Stomach (tissue), 19 donors: ENCODE measurements at places on chromosomes 12 and 14. TPM values are rescaled to one million over a fixed set of nuclear protein-coding genes. Genes with fewer than 3 reads are reported as not detected.

The POU6F1 gene
- polyA plus RNA-seq = 3.8 TPM

DNA sequence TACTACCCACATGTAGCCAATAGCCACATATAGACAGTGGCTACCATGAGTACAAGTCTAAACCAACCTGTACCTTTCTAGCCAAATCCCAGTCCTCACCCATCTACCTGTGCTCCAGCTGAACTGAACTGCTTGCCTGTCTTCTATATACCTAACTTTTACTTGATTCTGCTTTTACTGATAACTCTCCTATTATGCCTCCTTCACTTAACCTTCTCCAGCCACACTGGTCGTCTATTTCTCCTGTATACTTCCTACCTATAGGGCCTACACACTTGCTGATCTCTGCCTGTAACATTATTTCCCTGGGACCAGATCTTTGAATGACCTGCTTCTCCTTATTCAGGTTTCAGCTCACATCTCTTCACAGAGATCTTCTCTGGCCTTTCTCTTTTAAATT is 26.0 kb upstream of the MSRB3 start:
- no peak overlapping the region for H3K27ac ChIP-seq
- H3K36me3 ChIP-seq = peaks cover 6% of the 10 kb centered on the region
- H3K4me3 ChIP-seq = no peak overlapping the region

The CD63 gene
- 455 TPM for polyA plus RNA-seq

GRCh38 chr14:71348394-71348793 is 441.1 kb downstream of the PCNX1 start:
- no peaks in the 10 kb centered on the region for H3K36me3 ChIP-seq
- no peaks in the 10 kb centered on the region for H3K27me3 ChIP-seq
- DNase-seq = no peak
- no peak overlapping the region for H3K27ac ChIP-seq
- H3K4me1 ChIP-seq = peaks cover 7% of the 10 kb centered on the region

DNA sequence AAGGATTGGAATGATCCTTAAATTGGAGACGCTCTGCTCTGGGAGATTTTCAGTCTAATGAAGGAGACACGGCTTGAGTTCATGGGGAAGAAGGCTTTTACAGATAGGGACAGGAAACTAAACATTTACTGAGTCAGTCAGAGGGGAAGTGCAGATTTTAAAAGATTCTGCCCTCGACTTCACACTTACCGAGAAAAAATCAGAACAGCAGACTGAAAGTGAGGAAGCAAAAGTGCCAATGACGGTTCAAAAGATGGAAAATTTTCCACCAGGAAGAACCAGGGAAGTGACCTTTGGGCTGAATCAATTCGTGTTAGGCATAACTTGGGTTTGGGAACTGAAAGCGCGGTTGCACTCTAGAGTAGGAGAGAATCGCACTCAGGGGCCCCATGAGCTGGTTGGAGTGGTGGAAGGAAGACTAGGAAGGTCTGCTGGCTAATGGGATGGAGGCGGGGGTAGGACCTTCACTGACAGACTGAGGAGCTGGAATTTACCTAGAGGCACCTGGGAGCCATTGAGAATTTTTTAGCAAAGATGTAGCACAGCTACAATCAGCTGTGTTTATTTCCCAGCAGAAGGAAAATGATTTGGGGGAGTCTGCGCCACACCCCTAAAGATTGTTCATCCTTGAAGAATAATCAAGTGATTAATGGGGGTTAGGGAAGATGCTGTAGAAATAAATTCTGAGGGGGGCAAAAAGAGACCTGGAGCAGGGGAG is 1.2 kb downstream of the KCNK13 start:
- peaks cover 34% of the 10 kb centered on the region for H3K4me1 ChIP-seq
- no peak for DNase-seq
- no peak overlapping the region for H3K27ac ChIP-seq
- H3K4me3 ChIP-seq = peak overlapping the region; percentile 62
- peaks cover 14% of the 10 kb centered on the region for H3K27me3 ChIP-seq

DNA sequence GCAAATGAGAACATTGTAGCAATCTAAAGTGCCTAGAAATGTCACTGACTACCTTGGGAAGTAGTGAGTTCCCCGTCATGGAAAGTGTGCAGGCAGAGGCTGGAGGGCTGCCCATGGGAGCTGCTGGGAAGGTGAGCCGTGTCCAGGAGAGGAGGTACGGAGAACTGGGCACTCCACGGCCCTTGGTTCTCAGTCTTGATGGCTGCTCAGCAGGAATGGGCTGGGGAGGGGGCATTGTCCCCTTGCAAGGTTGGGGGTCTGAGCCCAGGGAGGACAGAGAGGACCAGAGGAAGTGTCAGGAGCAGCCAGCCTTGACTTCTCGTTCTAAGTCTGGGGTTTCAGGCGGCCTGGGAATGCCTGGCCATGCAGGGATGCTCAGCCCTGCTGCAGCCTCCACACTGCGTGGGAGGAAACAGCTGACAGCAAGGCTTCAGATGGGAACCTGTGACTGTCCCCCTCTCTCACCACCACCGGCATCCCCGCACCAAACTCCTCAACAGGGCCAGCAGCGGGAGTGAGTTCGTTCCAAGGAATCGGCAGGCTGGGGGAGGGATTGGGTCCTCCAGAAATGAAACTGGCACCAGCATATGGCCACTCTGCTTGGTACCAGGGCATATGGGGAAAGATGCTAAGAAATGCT is 140.2 kb downstream of the BCL11B start:
- peaks cover 6% of the 10 kb centered on the region for H3K4me1 ChIP-seq
- peaks cover 3% of the 10 kb centered on the region for H3K27me3 ChIP-seq
- no peaks in the 10 kb centered on the region for H3K36me3 ChIP-seq
- no peak for DNase-seq
- no peak overlapping the region for H3K4me3 ChIP-seq

The P2RX2 gene
- polyA plus RNA-seq = 0.78 TPM

GRCh38 chr14:25111061-25111601 is 61.2 kb upstream of the STXBP6 start:
- peaks cover 13% of the 10 kb centered on the region for H3K4me1 ChIP-seq
- no peak overlapping the region for H3K4me3 ChIP-seq
- H3K27ac ChIP-seq = no peak overlapping the region
- no peaks in the 10 kb centered on the region for H3K36me3 ChIP-seq

The NR1H4 gene
- polyA plus RNA-seq = not detected

The TRMT61A gene
- polyA plus RNA-seq = 16.9 TPM

GRCh38 chr12:51419425-51420193 is 5.0 kb upstream of the SLC4A8 start:
- no peaks in the 10 kb centered on the region for H3K36me3 ChIP-seq
- H3K4me1 ChIP-seq = peaks cover 3% of the 10 kb centered on the region
- DNase-seq = no peak
- peaks cover 5% of the 10 kb centered on the region for H3K27me3 ChIP-seq
- no peak overlapping the region for H3K4me3 ChIP-seq
- no peak overlapping the region for H3K27ac ChIP-seq

DNA sequence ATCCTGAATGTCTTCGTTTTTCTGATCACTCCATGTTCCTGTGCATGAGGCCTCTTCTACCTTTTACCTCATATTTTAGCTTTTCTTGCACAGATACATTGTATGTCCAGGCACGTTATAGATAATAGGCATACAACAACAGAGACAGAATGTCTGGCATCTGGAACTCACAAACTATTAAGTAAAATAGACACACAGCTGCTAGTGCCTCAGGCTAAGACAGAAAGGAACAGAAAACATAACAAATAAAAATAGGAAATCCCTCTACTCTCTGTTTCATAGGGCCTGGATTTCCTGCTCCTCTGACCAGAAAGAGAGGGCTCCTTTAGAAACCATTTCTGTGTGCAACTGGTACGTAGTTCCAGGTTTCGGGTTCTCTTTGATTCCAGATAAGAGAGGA is 48.6 kb downstream of the ATXN7L3B start:
- H3K36me3 ChIP-seq = no peaks in the 10 kb centered on the region
- DNase-seq = no peak
- peak overlapping the region; percentile 66 for H3K27ac ChIP-seq

- H3K4me1 ChIP-seq = no peaks in the 10 kb centered on the region
- no peak overlapping the region for H3K27ac ChIP-seq
- no peak for DNase-seq
Measured at GRCh38 chr14:83287300-83287699, 1753.6 kb upstream of the SEL1L start.

The HOXC10 gene
- polyA plus RNA-seq = not detected

The SERPINA3 gene
- polyA plus RNA-seq = 109 TPM

- peaks cover 47% of the 10 kb centered on the region for H3K4me1 ChIP-seq
- H3K36me3 ChIP-seq = peaks cover 5% of the 10 kb centered on the region
- H3K27me3 ChIP-seq = no peaks in the 10 kb centered on the region
- peak; percentile 10 for DNase-seq
- H3K4me3 ChIP-seq = no peak overlapping the region
Measured at GRCh38 chr14:104817930-104818713, 17.2 kb downstream of the ZBTB42 start.

The CYP27B1 gene
- 0.73 TPM for polyA plus RNA-seq

The EML5 gene
- polyA plus RNA-seq = 0.30 TPM

DNA sequence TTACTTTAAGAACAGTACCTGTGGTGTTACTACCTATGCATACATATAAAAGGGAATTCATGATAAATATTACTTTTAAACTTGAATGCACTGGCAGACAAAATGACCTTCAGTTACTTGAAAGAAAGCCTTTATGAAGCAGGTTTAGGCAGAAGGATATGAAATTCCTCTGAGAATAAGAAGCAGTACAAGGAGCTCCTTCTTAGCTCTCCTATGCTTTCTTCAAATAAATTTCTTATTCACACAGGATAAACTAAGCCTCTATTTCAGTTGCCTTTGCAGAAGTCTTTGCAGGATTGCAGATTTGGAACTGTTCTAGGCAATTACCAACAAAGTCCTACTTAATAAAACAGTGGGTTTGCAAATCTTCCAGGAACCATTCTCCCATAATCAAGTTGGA is 1.0 kb downstream of the EPYC start:
- no peak overlapping the region for H3K27ac ChIP-seq
- H3K27me3 ChIP-seq = no peaks in the 10 kb centered on the region
- DNase-seq = no peak
- H3K4me1 ChIP-seq = no peaks in the 10 kb centered on the region
- H3K36me3 ChIP-seq = no peaks in the 10 kb centered on the region

GRCh38 chr12:64685050-64685449 is 74.2 kb downstream of the GNS start:
- H3K36me3 ChIP-seq = peaks cover 36% of the 10 kb centered on the region
- DNase-seq = no peak
- no peaks in the 10 kb centered on the region for H3K27me3 ChIP-seq
- H3K27ac ChIP-seq = peak overlapping the region; percentile 30
- H3K4me1 ChIP-seq = peaks cover 44% of the 10 kb centered on the region

GRCh38 chr14:103524002-103524935 is 1.6 kb upstream of the CKB start:
- no peaks in the 10 kb centered on the region for H3K27me3 ChIP-seq
- H3K27ac ChIP-seq = peak overlapping the region; percentile 37
- no peak for DNase-seq
- no peak overlapping the region for H3K4me3 ChIP-seq
- H3K4me1 ChIP-seq = peaks cover 85% of the 10 kb centered on the region

The NGB gene
- polyA plus RNA-seq = 0.53 TPM

DNA sequence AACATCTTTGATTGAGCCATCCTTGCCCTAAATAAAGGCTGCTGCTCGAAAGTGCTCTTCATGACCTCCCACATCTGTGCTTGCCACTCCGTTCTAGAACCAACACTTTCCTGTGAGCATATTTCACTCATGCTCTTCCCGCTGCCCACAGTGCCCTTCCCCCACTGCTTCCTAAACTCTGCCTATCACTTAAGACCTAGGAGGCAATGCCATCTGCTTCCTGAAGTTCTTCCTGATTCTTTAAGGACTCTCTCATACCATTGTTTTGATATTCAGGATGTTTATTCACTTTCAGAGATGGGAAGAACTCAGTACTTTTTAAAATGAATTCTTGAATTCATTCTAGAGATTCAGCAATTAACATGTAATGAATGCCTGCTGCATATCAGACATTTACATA is 49.9 kb downstream of the ZFYVE21 start:
- H3K36me3 ChIP-seq = peaks cover 24% of the 10 kb centered on the region
- no peaks in the 10 kb centered on the region for H3K27me3 ChIP-seq

The SDS gene
- 0.25 TPM for polyA plus RNA-seq

GRCh38 chr12:124480469-124481256 is 86.7 kb downstream of the NCOR2 start:
- H3K27ac ChIP-seq = peak overlapping the region; percentile 47
- H3K27me3 ChIP-seq = no peaks in the 10 kb centered on the region
- H3K36me3 ChIP-seq = peaks cover 81% of the 10 kb centered on the region
- H3K4me3 ChIP-seq = no peak overlapping the region
- DNase-seq = peak; percentile 73

- peaks cover 19% of the 10 kb centered on the region for H3K4me1 ChIP-seq
- no peak overlapping the region for H3K27ac ChIP-seq
- DNase-seq = no peak
- no peak overlapping the region for H3K4me3 ChIP-seq
Measured at GRCh38 chr14:29648045-29648444, 279.6 kb downstream of the PRKD1 start.

The TRHDE gene
- polyA plus RNA-seq = 5.0 TPM

The ZNF605 gene
- 2.2 TPM for polyA plus RNA-seq

GRCh38 chr12:24838531-24838950 is 110.4 kb downstream of the BCAT1 start:
- no peaks in the 10 kb centered on the region for H3K36me3 ChIP-seq
- H3K4me1 ChIP-seq = peaks cover 7% of the 10 kb centered on the region
- H3K27ac ChIP-seq = peak overlapping the region; percentile 57
- H3K4me3 ChIP-seq = no peak overlapping the region

The TSHR gene
- 0.46 TPM for polyA plus RNA-seq

The BBOF1 gene
- polyA plus RNA-seq = 6.4 TPM

DNA sequence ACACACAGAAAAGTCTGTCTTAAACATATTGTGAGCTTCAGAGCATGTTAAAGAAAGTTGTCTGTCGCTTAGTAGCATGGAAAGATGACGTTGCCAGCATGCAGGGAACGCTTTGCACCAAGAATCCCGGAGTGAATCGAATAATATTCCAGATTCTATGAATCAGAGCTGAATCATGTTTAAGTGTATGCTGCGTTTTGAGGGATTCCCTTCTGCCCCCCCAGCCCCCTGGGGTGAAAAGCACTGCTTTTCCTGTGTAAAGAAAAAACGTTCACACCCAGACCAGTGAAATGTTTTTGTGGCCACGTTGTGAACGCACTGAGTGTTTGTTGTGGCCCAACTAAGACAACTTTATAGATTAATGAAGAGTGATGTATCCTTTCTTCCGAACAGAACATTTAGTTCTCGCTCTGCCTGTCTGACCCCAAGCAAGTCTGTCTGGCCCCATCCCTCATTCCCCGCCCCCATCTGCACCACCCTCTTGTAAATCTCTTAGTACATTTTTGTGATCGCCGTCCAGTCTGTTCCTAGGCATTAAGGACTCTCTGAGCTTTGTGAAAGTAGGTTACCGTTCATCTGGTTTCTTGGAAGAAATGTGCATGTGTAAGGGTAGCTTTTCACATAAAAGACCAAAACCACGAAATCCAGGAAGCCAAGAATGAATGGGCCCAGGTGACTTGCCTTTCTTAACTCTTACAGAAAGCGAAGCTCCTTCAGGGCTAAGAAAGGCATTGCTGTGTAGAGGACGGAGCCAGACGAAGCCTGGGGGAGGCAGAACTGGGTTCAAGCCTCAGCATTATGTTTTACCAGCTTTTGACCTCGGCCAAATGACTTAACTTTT is 103.0 kb downstream of the SAMD4A start:
- no peak overlapping the region for H3K4me3 ChIP-seq
- no peak for DNase-seq
- peak overlapping the region; percentile 62 for H3K27ac ChIP-seq
- peaks cover 7% of the 10 kb centered on the region for H3K4me1 ChIP-seq
- H3K27me3 ChIP-seq = no peaks in the 10 kb centered on the region
- no peaks in the 10 kb centered on the region for H3K36me3 ChIP-seq
